ENCODE measurements at places on chromosomes 3 and 15.

DNA sequence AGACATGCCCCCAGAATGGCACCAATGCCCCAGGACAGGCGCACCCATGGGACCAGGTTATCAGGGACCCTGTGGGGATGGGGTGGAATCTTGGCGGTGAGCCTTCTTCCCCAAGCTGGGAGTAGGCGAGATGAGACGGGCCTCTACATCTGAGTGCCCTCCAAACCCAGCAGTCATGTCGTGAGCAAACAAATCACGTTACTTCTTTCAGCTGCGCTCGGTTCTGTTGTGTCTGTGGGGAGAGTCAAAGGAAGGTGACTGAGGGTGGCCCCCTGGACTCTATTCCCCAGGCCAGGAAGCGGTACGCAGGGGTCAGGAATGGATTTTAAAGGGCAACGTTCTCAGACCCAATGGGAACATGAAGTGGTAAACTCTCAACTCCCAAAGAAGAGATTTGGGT, 2.8 kb downstream of the GOLGA6L2 start:
- DNase-seq = no peak

- no peak for DNase-seq
Observed at GRCh38 chr15:82539691-82540054, 584 bp downstream of the RPS17 start.

DNA sequence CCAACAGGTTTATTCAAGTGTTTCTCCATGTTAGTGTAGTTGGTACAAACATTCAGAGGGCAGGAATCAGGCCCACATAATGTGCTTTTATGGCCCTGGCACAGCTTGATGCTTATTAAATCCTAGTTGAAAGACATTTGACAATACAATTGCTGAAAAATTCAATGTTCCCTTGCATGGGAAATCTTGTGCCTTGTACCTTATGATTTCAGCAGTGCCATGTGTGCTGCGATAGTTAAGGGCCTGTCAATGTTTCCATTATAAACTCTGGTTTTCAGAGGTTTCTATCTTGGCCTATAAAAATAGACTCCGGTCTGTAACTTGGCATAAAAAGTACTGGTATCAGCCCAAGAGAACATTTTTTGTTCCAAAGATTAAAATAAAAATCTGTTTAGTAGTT, 207.2 kb downstream of the TBC1D5 start:
- DNase-seq = no peak

GRCh38 chr3:12948891-12949711, 107.7 kb upstream of the RPL32 start:
- DNase-seq = no peak

DNA sequence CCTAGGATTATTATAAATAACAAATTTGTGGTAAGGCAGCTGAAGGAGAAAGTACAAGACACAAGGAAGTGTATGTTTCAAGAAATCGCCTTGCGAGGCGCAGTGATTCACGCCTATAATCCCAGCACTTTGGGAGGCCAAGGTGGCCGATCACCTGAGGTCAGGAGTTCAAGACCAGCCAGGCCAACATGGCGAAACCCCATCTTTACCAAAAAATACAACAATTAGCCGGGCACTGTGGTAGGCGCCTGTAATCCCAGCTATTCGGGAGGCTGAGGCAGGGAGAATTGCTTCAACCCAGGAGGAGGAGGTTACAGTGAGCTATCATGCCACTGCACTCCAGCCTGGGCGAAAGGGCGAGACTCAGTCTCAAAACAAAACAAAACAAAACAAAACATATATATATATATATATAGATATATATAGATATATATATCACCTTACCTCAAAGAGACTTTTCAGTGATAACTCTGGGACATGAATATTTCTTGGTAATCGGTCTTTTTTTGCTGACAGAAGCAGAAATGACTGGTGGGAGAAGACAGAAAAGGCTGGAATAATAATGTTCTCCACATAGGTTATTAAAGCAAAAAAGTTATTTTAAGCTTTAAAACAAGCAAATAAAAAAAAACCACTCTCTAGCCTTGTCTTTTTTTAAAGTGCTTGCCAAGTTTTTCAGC, 52.3 kb downstream of the TRANK1 start:
- DNase-seq = no peak

GRCh38 chr15:33442449-33442848, 131.7 kb downstream of the RYR3 start:
- no peak for DNase-seq

GRCh38 chr15:49675041-49675440, 54.2 kb downstream of the DTWD1 start:
- no peak for DNase-seq

- DNase-seq = no peak
Observed at GRCh38 chr3:169526246-169526645, 137.3 kb downstream of the MECOM start.

- DNase-seq = no peak
Observed at GRCh38 chr15:69592954-69593353, 140.3 kb downstream of the RPLP1 start.

- DNase-seq = no peak
Observed at GRCh38 chr3:153260681-153261080, 98.7 kb downstream of the RAP2B start.

DNA sequence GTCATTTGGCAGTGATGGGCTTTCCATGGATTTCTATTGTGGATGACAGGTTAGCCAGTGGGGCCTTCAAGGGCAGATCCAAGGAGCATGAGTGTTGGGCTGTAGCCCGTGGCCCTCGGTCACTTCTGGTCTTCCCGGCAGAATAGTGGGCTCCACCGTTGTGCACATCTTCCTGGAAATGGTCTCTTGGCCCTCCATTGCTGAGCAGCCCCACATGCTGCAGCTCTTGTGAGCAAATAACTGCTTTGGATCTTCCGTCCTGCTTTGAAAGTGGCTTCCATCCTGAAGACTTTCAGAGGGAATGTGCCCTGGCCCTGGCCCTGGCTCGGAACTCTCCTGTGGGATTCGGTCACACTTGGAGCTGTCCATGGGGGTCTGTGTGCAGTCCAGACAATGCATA, 102.8 kb downstream of the SNRPN start:
- DNase-seq = no peak

DNA sequence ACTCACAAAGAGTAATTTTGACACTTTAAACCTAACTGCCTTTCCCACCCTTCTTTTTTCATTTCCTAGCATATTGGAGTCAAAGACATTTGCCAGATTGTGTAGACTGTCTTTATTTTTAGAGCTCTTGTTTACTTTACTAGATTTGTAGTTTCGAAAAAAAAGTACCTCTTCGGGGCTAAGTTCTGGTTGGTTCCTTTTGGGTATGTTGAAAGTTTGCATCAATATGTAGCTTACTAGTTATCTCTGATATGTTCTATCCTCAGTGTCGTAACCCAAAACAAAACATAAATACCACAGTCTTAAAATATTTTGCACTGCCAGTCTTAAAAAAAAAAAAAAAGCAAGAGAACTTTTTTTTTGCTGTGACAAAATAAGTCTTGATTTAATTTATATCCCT, 52.2 kb downstream of the REC114 start:
- DNase-seq = no peak

DNA sequence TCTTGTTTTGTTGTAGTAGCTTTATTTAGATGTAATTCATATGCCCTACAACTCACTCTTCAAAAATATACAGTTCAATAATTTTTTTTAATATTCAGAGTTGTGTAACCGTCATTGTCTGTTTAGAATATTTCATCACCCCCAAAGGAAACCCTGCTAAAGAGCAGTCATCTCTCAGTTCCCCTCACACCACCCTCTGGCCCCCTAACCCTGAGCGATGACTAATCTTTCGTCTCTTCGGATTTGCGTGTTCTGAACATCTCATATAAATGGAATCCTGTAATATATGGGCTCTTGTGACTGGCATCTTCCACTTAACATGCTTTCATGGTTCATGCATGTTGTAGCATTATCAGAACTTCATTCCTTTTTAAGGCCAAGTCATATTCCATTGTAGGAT, 183.8 kb downstream of the ATG7 start:
- DNase-seq = no peak

GRCh38 chr3:87491843-87492242, 215.5 kb upstream of the POU1F1 start:
- no peak for DNase-seq

DNA sequence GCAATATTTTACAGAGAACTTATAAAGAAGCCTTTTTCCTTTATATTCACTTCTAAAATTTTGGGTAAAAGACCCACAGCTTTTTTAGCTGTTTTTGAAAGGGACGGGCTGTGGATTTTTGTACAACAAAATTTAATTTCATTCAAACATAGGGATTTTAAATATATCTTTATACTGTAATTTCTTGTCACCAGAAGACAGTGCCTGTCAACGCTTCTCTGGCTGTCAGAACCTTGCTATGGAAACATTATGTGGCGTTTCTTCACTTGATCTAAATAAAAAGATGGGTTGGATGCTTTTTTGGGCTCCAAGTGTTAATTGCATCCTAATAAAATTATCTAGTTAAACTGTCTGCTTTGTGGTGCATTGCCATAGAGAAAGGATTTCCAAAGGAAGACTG, 635.6 kb upstream of the ALCAM start:
- no peak for DNase-seq

- no peak for DNase-seq
Observed at GRCh38 chr3:138429665-138430064, 4.8 kb upstream of the ESYT3 start.

DNA sequence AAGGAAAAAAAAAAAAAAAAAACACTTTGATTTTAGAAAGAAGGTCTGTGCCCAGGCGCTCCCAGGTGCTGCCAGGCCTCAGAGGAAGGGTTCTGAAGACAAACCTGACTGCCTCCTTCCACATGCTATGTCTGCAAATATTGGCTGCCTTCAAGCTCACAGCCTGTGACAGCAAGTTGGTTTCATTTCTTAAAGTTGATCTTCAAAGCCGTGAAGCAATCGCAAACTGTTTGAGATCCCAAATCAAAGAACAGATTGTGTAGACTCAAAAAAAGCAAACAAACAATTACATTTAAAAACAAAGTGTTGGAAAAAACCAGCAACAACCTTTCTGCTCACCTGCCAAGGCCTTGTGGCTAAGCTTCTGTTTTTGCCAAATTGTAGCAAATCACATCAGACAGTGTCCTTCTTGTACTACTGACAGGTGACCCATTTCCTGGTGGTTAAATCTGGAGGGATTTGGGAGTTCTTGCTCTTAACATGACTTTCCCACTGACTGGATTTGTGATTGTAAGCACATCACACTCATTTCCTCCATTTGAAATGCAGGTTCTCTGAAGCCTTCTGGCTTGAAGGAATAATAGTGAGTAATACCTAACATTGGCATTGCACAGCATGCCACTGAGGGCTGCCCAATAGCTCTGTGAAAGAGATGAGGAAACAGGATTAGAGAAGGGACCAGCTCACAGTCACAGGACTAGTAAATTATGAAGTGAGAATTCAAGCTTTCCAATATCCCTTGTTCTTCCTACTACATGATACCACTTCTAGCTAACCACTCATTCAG, 502.4 kb downstream of the LPP start:
- no peak for DNase-seq

GRCh38 chr3:156400735-156401134, 154.2 kb downstream of the SSR3 start:
- DNase-seq = no peak

- DNase-seq = no peak
Observed at GRCh38 chr3:129416415-129416814, 12.0 kb downstream of the EFCAB12 start.

DNA sequence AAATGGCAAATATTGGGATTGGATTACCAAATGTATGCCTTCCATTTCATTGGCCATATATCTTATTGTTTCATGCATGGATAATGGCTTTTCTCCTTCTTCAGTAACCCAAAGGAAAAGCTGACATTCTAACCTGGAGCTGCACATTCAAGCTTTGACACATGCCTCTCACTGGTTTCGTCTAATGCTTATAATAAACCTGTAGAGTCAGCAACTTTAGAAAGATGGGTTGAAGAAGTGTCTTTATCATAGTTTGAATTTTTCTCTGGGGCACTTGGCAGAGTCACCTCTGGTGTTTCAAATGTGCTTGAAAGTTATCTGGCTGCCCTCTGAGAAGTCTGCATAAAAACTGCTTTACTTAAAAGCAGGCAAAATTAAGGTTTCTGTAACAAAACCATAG, 55.4 kb upstream of the GOLGA8A start:
- DNase-seq = no peak

GRCh38 chr15:93296759-93297500, 207.9 kb upstream of the RGMA start:
- DNase-seq = no peak

DNA sequence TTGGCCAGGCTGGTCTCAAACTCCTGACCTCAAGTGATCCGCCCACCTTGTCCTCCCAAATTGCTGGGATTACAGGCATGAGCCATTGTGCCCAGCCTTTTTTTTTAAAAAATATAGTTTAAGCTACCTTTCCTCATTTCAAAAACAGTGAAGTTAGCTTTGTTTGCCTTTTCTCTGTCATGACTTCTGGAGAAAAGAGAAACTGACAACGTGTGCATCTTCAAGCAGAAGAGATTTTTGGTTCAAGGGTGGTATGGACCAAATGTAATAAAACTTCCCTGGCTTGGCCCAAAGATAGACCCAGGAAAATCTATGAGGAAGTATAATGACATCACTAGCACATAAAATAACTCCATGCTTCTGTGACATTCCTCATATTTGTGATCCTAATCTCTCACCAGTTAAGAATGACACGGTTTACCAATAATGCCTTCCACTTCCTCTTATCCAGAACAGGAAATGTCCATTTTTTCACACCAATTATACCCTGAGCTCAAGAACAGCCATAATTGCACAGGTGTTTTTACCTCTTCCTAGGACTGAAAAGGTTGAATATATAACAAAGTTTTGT, 781.2 kb upstream of the NR2F2 start:
- DNase-seq = no peak

GRCh38 chr15:68423359-68424296, 8.3 kb downstream of the ITGA11 start:
- DNase-seq = no peak

DNA sequence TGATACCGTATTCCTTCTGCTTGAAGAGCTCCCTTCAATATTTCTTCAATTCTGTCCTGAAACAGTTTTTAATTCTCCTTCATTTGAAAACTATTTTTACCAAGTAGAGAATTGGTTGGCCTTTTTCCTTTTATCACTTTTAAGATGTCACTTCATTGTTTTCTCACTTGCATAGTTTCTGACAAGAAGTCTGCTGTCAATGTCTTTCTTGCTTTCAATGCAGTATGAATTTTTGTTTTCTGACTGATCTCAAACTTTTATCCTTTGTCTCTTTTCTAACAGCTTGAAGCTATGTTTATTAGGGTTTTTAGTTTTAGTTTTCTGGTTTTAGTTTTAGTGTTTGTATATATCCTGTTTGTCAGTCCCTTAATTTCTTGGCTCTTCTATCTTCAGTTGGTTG, 364.8 kb upstream of the TPRG1 start:
- DNase-seq = no peak

DNA sequence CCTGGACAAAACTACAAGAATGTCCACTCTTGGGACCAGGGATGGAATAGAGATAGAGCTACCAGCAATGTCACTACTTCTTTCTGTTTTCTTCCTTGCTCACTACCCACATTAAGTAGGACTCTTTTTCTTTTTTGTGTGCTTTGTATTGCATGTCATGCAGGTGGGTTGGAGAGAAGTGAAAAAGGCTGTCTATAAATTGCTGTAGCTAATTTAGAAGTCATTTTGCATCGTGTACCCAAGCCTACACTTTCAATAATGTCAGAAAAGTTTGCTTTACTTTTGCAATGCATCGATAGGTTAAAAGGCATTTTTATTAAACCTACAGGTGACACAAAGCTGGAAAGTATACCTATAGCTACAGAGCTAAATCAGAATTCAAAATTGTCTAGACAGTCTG, 58.9 kb downstream of the GTF2E1 start:
- DNase-seq = no peak

Measured in effector CD4-positive, alpha-beta T cell (primary cell).